Body of pancreas (tissue), 4 donors: ENCODE measurements at places on chromosomes 16 and 17.

- H3K4me1 ChIP-seq, result no peaks in the 10 kb centered on the region
- DNase-seq, result no peak
- H3K27ac ChIP-seq, result no peak overlapping the region
- no peaks in the 10 kb centered on the region for H3K36me3 ChIP-seq
- H3K4me3 ChIP-seq, result no peak overlapping the region
These were observed 47.3 kb downstream of the BRIP1 start for GRCh38 chr17:61815863-61816503.

DNA sequence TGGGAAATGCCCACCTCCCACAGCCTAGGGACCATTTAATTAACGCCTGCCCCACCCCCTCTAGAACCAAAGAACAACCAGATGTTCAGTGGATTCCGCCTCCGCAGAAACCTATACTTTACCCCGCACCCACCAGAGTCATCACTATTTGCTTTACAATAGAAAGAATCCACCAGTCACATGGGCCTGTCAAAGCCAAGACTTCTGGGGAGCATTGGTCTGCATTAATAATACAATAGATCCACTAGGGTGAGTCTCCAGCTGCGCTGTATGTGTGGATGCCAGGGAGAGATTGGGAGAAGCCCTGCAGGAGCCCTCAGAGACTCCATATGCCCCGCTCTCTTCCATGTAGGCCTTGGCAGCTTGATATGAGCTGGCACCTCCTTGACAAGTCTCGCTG, 31.3 kb downstream of the CLEC19A start:
- DNase-seq, result no peak
- no peaks in the 10 kb centered on the region for H3K36me3 ChIP-seq
- H3K4me3 ChIP-seq, result no peak overlapping the region

DNA sequence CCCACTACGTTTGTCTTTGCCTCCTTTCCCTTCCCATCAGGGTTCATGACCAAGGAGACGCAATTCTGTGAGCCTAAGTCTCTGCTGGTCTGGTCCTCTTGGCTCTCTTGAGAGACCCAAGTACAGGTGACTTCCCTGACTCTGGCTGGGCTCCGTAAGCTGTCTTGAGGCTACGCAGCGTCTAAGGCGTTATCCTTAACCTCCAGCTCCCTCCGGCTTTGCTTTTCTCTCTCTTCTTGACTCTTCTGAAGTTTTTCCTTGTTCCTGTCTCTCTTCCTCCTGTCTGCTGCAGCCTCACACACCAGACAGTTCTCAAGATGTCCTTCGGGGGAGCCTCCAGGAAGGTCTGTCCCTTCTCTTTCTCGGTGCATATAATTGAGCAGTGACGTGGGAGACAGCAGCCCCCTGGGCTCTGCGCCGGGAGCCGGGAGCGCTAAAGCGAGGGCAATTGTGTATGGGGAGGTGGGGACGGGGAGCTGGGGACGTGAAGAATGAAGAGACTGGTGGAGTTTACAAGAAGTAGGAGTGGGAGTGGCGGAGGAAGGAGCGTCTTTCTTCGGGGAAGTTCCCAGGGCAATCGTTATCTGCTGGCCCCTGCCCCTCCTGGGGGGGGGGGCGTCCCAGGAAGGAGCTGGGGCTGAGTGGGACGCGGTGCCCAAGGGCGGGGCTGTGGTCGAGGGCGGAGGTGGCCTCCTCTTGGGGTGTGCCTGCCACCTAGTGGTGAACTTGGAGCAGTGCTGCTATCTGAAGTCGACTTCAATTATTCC, 6.9 kb upstream of the PIRT start:
- peak; percentile 72 for DNase-seq
- no peaks in the 10 kb centered on the region for H3K27me3 ChIP-seq
- H3K36me3 ChIP-seq, result no peaks in the 10 kb centered on the region

DNA sequence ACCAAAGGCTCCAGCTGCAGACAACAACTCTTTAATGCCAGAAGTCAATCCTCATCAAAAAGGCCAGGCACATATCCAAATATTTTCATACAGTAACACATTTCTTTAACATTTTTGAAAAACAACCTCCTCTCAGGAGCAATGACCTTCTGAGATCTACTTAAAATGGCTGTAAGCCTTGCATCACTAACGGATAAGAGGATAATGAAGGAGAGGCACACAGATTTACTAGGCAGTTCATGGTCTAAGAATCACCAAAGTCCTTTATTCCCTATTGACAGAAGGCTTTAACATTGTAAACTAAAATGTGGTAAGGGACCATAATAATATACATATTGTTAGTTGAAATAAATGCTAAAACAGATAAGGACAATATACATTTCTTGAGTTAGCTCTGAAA, 114.7 kb downstream of the USP32 start:
- H3K27ac ChIP-seq, result no peak overlapping the region
- DNase-seq, result no peak
- no peaks in the 10 kb centered on the region for H3K36me3 ChIP-seq
- H3K4me1 ChIP-seq, result peaks cover 6% of the 10 kb centered on the region

DNA sequence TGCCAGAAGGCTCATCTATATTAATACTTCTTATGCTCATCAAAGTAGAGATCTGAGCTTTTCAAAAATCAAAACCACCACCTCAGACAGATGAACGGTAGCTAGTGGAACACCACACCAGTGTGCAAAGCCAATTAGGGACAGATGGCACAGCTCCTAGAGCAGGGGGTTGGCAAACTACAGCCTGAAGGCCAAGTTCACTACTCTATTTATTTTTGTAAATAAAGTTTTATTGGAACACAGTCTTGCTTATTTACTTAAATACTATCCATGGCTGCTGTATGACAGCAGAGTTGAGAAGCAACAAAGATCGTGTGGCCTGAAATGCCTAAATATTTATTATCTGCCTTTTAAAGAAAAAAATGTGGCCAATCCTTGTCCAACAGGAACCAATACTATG, 56.8 kb downstream of the AMFR start:
- peaks cover 10% of the 10 kb centered on the region for H3K36me3 ChIP-seq
- no peak for DNase-seq
- H3K27me3 ChIP-seq, result no peaks in the 10 kb centered on the region
- no peak overlapping the region for H3K4me3 ChIP-seq
- H3K4me1 ChIP-seq, result peaks cover 35% of the 10 kb centered on the region

DNA sequence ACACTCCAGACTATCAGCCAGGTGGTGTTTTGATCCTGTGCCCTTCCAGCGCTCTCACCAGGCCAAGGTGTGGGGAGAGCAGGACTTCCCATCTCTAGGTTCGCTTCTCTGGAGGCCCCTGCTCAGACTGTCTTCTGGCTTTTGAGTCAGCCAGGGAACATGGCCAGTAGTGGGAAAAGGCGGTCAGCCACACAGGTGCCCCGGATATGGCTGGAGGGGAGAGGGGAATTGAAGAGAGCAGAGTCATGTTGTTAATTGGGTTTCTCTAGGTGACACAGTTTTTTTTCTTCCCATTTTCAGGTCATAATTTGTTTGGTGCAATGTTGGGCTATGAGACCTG, 1.5 kb downstream of the MINK1 start:
- peaks cover 47% of the 10 kb centered on the region for H3K4me1 ChIP-seq
- peak; percentile 63 for DNase-seq
- H3K36me3 ChIP-seq, result no peaks in the 10 kb centered on the region
- peak overlapping the region; percentile 78 for H3K27ac ChIP-seq
- no peak overlapping the region for H3K4me3 ChIP-seq

DNA sequence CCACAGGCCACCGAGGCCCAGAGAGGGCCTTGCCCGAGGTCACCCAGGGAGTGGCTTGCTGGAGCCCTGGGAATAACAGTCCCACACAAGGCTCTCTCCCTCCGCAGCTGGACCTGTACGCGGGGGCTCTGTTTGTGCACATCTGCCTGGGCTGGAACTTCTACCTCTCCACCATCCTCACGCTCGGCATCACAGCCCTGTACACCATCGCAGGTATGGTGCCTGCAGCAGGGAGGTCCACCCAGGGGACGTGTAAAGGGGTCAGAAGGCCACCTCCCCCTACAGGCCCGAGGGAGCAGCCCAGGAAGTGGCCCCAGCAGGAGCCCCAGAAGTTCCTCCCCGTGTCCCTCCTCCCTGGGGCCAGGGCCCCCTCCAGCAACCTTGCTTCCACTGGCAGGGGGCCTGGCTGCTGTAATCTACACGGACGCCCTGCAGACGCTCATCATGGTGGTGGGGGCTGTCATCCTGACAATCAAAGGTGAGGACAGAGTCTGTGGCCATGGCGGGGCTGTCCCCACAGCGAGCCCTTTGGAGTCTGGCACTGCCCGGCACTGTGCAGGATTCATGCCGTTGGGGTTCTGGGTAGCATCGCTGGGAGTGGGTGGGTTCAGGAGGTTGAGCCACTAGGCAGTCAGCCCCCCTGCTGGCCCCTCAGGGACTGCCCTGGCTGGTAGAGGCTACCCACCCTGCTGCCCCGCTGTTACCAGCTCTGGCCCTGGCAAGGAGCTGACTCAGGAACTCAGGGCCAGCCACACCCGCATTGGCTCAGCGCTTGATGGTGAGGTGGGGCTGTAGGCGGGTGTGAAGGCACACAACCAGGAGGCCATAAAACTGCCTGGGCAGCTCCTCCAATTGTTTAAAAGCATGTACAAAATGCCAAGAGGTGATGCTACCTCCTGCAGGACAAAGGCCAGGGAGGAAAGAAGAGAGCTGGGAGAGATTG, 17.3 kb downstream of the SLC5A10 start:
- peaks cover 33% of the 10 kb centered on the region for H3K4me1 ChIP-seq
- H3K4me3 ChIP-seq, result no peak overlapping the region
- H3K27me3 ChIP-seq, result no peaks in the 10 kb centered on the region
- H3K36me3 ChIP-seq, result peaks cover 3% of the 10 kb centered on the region
- H3K27ac ChIP-seq, result peak overlapping the region; percentile 65

DNA sequence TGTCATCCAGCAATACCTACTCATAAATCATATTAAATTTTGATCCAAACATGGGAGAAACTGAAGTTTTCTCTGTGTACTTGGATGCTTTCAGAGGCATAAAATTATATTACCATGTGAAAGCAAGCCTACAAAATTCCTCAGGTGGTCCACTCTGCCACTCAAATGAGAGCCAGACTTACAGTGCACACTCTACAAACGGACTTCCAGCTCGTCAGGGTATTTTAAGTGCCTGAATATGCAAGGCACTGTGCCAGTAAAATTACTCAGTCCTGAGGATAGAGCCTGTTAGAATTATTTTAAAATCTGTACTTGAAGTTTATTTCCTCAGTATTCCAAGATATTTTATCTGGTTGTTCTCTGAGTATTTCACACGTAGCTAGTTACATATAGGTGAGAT, 54.5 kb downstream of the TENT4B start:
- no peak overlapping the region for H3K4me3 ChIP-seq
- H3K4me1 ChIP-seq, result peaks cover 67% of the 10 kb centered on the region
- H3K27ac ChIP-seq, result no peak overlapping the region

- no peaks in the 10 kb centered on the region for H3K36me3 ChIP-seq
- H3K27ac ChIP-seq, result no peak overlapping the region
- H3K27me3 ChIP-seq, result no peaks in the 10 kb centered on the region
These were observed 74.1 kb downstream of the MYH11 start for GRCh38 chr16:15782573-15783365.

DNA sequence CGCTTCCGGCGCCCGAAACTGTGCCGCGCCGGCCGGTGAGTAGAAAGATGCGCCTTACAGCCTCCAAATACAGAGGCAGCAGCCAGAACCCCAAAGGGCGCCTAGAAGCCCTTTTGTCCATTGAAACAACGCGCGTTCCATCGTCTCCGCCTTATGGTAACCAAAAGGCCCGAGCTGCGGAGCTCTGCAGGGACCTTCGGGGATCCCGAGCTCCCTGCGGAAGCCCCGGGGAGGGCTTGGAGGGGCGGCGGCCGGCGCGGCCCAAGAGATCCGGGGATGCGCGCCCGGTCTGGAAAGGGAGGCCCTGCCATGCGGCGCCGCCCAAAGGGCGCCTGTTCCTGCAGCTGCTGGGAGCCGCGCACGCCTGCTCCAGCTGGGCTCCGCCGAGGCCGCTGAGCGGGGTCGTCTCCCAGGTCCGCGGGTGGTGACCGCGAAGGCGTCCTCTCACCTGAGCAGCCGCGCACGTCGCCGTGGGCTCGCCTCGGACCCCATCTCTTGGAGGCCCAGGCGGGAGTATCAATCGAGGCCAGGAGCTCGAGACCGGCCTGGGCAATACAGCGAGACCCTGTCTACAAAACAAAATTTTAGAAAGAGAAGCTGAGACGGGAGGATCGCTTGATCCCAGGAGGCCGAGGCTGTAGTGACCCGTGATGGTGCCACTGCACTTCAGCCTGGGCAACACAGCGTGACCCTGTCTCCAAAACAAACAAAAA, 742 bp upstream of the FBXO31 start:
- H3K27me3 ChIP-seq, result no peaks in the 10 kb centered on the region
- peak overlapping the region; percentile 89 for H3K27ac ChIP-seq
- no peaks in the 10 kb centered on the region for H3K36me3 ChIP-seq
- peaks cover 68% of the 10 kb centered on the region for H3K4me1 ChIP-seq
- peak overlapping the region; percentile 15 for H3K4me3 ChIP-seq

DNA sequence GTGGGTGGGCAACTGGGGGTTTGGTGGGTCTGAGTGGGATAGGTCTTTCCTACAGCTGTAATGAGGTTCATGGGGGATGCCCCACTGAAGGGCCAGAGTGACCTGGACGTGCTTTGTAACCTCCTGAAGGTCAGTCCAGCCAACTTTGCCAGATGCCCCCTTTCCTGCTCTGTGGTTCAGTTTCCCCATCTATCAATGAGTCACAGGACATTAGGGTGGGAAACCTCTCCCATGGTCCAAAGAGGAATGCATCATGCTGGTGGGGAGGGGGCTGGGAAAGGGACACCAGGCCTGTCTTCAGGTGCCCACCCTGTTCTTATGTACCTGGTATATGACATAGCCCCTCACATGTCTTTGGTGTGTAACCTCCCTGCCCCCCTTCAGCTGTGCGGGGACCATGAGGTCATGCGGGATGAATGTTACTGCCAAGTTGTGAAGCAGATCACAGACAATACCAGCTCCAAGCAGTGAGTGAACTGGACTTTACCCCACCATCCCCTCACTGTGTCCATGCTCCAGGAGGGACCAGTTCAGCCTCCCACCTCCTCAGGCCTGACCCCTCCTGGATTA, 24.0 kb upstream of the ALKBH5 start:
- H3K4me3 ChIP-seq, result no peak overlapping the region
- DNase-seq, result no peak
- peaks cover 8% of the 10 kb centered on the region for H3K4me1 ChIP-seq
- no peak overlapping the region for H3K27ac ChIP-seq
- H3K27me3 ChIP-seq, result no peaks in the 10 kb centered on the region

DNA sequence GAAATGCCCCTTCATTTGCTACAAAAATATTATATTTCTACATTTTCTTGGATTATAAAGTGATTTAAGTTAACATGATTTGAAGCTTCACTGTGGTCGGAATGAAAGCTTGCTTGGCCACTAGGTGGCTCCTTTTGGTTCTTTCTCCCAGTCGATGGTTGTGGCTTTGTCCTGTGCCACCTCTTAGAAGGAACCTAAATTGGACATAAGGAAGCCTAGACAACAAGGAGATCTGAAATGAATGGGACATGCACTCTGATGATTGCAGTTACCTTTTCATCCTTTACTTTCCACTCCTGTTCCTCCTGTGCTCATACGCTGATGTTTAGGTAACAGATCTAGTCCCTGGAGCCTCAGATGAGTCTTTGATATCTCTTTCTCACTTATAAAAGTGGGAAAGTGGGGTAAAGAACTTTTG, 39.2 kb downstream of the FTO start:
- H3K4me3 ChIP-seq, result no peak overlapping the region
- no peaks in the 10 kb centered on the region for H3K27me3 ChIP-seq
- no peak overlapping the region for H3K27ac ChIP-seq
- H3K4me1 ChIP-seq, result peaks cover 26% of the 10 kb centered on the region

- H3K4me1 ChIP-seq, result no peaks in the 10 kb centered on the region
- no peaks in the 10 kb centered on the region for H3K27me3 ChIP-seq
- no peak overlapping the region for H3K4me3 ChIP-seq
- no peaks in the 10 kb centered on the region for H3K36me3 ChIP-seq
- no peak for DNase-seq
These were observed 7.9 kb downstream of the CLUAP1 start for GRCh38 chr16:3508736-3509135.
